ENCODE measurements at places on chromosomes 2 and 18.
A peak's percentile ranks its signal among the peaks of the same experiment; 100 is the strongest.

DNA sequence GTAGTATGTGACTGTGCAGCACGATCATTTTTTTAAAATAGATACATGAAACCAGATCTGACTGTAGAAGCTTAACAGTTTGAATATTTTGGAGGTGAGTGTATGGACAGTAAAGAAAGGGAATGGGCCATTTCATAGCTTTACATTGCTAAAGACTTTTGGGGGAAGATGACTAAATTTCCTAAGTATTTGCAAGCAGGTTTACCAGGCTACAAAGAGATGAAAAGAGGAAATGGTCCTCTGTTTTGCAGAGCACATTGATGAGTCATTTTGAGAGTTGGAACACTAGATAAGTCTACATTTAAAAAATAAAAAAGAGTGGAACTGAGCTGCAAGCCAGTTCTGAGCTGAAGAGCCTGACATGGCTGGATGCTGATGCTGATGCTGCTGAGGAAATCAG, 115.7 kb upstream of the LRATD1 start:
- ATAC-seq: no peak

GRCh38 chr18:67926929-67927864, 410.7 kb upstream of the DSEL start:
- ATAC-seq: no peak

DNA sequence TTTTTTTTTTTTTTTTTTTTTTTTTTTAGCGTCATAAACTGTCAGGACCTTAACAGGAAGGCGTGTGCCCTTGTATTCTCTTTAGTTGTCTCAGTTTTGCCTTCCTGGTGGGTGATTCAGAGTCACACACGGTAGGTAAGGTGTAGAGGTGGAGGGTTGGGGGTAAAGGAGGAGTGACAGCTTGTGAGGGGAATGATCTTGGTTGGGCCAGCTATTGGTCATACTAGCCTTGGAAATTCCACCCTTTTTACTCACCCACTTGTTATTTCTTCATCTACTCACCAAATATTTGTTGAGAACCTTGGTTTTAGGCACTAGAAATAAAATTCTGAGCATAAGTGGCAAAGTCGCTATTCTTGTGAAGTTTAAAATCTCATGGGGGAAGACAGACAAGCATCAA, 22.2 kb downstream of the SMIM21 start:
- ATAC-seq: no peak

DNA sequence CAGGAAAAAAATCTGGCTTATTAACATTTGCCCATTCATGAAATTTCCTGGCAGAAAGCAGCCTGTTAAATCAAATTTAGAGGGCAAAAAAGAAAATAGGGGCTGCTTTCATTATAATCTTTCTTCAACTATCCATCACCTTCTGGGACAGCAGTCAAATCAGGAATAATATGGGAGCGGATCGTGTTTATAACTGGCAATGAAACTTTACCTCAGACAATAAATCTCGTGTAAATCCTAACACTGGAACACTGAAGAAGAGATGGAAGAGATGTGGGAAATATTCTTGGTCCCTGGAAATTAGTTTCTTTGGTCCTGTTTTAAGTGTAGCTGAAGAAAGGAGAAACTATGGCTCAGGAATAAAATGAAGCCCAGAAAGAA, 77.5 kb upstream of the SERTAD2 start:
- ATAC-seq: no peak

GRCh38 chr2:174929786-174930185, 75.4 kb downstream of the CHN1 start:
- ATAC-seq: no peak

DNA sequence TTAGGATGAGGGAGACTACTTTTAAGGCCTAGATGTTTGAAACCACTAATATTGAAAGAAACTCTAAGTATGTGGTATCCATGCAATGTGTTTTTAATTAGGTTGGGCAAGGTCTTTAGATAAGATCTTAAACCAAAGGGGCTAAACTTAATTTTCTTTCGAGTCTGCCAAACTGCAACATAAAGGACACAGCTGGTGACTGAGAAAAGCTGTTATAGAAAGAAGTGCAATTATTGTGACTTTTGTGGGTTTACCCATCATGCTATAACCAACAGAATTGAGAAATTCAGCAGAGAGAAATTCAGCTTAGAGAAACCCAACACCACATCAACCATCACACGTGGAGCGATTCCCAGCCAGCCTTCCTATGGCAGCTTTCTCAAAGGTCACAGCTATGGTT, 119.5 kb upstream of the LMAN1 start:
- ATAC-seq: no peak

DNA sequence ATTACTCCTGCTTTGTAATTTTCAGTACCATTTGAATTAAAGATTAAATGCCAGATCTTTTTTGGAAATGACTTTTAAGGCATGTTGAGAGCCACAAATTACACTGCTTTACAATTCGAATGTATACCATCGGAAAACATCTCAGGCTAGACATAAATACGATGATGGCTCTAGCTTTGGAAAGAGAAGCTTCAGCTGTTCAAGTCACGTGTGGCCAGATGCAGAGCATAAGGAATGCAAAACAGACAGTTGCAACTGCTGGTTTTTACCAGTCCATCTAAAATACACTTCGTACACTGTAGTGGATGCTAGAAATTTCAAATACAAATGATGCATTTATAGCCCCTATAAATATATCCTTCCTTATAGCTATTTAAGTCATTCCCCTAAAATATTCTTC, 8.0 kb downstream of the ZNF516 start:
- ATAC-seq: no peak

DNA sequence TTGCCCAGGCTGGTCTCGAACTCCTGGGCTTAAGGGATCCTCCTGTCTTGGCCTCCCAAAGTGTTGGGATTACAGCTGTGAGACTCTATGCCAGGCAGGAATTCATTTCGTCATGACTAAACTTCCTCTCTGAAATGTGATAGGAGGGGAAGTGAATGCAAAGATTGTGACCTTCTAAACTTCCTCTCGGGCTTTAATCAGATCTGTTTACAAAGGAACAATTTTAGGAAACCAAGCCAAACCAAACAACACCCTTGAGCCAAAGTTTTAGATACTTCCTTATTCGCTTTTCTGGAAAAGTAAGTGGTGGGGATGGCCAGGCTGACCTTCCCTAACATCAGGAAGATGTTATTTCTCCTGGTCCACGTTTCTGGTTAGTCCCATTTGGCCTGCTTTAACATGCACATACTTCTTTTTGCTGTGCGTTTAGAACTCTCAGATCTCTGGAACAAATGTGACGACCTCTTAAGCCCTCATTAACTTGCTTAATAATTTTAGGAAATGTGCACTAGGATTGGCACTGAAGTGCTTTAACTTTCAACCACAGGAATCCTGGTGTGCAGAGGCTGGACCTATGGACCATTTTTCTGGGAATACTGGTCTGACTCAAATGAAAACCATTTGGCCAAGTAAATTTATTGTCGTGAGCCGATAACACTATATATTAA, 33.2 kb upstream of the YES1 start:
- no peak for ATAC-seq

GRCh38 chr2:5473635-5474034, 218.5 kb upstream of the SOX11 start:
- no peak for ATAC-seq

DNA sequence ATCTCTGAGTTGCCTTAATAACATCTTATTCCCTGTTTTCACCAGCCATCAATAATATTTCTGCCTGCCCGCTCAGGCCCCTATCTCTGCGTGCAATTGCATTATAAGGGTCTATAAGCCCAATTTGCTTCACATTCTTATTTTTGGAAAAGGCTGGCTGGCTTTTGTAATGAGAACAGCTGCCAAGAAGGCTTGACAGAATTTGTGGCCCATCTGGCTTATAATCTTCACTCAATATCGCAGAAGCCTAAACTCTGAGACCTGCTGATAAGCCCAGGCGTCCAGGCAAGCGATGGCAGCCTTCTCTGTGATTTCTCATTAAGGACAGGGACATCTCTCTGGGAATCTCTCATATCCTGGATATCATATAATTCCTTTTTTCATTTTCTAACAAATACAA, 1618.6 kb upstream of the CELF4 start:
- no peak for ATAC-seq

- peak; percentile 57 for ATAC-seq
Measured at GRCh38 chr2:145412155-145412554, 892.2 kb upstream of the ZEB2 start.

DNA sequence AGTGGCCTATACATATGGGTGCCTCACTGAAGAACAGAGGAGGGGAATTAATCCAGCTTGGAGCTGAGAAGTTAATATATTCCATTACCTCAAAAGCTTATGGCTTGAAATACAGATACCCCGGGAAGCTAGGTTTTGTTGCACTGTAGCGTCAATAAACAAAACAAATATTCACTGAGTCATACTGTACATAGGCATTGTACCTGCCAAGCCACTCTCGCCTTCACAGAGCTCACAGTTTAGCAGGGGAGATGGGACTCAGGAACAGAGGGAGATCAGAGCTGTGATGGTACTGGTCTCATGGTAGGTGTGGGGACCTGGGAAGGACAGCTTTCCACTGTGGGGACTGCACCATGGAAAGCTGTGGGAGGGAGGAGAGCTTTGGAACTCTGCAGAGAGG, 111.2 kb upstream of the ST6GAL2 start:
- no peak for ATAC-seq

- peak; percentile 57 for ATAC-seq
Measured at GRCh38 chr2:54503192-54503591, 47.1 kb downstream of the SPTBN1 start.

- no peak for ATAC-seq
Measured at GRCh38 chr2:3449086-3449485, 69.6 kb downstream of the TRAPPC12 start.

DNA sequence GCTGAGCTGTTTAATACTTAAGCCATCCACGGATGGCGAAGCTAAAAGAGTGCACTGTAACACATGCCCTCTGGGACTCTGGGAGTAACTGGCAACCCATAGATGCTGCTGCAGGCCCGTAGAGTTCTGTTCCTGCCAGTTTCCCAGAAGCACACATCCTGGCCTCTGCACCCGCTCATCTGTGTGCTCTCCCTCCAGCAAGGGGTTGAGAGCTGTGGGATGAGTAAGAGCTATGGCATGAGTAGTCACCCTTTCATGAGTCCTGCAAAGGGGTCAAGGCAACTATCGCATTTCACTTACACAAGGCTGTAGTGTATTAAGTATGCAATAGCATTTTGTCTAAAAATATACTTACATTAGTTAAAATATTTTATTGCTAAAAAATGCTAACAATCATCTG, 1341.8 kb upstream of the NXPH2 start:
- ATAC-seq: no peak

DNA sequence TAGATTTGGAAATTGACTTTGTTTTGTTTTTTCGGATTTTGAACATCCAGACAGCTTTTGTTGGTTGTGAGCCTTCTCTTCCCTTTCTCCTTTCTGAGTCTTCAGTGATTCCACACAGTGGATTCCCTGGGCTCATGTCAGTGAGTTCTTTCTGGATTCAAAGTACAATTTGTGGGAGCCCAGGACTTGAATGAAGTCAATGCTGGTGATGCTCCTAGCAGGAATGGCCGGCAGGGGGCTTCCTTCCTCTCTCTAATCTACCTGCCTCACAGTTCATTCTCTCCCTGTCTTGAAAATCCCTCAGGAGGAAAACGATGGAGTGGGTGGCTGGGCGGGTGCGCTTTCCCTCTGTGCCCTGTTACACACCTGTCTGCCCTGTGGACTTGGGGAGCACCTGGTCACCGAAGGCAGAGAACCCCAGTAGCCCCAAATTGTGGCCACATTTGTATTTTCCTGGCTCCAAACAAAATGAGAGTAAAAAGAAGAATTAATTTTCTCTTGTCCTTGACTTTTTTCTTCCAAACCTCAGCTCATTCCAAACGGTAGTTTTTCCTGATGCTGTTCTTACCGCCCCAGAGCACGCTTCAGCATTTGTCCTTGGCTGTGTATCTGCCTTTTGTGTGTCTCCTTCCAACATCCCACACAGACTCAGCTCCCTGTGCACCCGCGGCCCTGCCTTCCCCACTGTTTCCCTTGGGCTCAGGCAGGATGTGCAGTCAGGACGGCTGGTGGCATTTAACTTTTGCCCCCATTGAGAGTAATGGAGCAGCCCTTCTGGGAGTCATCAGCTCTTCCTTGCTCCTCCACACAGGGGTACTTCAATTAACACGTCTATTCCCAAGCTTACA, 86.6 kb downstream of the MARCO start:
- no peak for ATAC-seq

DNA sequence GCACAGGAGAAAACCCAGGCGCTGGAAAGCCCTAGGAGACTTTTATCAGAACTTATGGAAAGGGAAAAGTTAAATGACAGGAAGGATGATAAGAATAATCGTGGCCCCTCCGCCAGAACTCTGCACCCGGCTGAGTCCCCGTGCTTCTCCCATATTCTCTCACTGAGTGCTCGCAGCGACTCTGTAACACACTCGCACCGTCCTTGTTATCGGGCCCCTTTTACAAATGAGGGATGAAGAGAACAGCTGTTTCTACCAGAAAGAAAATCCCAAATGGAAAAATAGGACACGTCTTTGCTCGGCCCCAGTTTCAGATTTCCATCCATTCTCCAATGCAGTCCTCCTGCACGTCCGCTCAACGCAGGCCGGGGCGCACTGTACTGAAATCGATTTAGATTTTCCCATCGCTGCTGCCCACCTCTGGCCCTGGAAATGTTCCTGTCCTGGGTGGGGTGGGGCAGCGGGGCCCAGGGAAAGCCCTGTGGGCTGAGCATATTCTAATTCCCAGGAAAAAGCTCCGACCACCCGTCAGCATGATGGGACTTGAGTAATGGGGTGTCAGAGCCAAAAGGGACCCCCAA, 66.4 kb downstream of the KCNF1 start:
- ATAC-seq: no peak

DNA sequence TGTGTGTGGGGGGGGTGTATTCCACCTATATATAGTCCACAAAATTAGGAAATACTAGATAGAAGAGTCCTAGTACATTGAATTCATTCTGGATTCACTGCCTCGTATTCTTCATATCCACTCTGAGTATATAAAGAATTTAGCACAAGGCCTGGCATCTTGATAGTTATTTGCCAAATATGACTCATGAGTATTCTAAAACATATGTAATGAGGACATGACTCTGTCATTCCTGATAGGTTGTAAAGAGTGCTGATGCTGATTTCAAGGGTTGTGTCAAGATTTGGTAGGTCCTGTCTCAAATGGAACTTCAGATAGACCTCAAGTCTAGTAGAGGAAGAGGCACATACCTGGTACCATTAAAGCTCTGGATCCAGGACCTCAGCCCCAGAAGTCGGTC, 173.4 kb upstream of the BOD1L2 start:
- ATAC-seq: no peak

DNA sequence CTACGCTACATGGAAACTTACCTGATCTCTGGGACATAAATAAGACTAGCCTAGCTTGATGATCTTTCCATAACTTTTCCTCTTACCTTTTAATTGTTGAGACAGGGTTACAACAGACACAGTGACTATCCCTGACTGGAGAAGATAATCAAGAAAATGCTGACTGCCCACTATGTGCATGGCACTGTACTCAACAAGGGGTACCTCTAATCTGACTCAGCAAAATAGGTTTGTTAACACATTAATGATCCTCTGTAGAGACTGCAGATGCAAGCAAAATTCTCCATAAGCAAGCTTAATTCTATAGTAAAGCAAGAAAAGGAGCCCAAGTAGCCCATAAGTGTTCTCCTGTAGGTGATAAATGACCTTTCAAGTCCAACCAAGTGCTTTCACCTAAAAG, 25.5 kb downstream of the ACVR1C start:
- ATAC-seq: no peak

- ATAC-seq: no peak
Measured at GRCh38 chr2:165621086-165621560, 151.6 kb downstream of the CSRNP3 start.

- ATAC-seq: no peak
Measured at GRCh38 chr2:10266133-10266620, 36.5 kb upstream of the HPCAL1 start.

Measured in stimulated activated memory B cell treated with anti-CD40 and anti-IgM and Interleukin-4, amounts not matched to agents 10 μg/mL and 1 μg/mL and 100 μg/mL, for 72 hours (primary cell).